ENCODE measurements at places on chromosomes 6 and 20.

GRCh38 chr20:10674684-10675449 lies 1.1 kb upstream of the JAG1 start:
- peak; percentile 67 for DNase-seq

- no peak for DNase-seq
Measured at GRCh38 chr6:151670116-151670515, 137.4 kb upstream of the ESR1 start.

GRCh38 chr6:72367439-72367838 lies 254.4 kb upstream of the KCNQ5 start:
- no peak for DNase-seq

DNA sequence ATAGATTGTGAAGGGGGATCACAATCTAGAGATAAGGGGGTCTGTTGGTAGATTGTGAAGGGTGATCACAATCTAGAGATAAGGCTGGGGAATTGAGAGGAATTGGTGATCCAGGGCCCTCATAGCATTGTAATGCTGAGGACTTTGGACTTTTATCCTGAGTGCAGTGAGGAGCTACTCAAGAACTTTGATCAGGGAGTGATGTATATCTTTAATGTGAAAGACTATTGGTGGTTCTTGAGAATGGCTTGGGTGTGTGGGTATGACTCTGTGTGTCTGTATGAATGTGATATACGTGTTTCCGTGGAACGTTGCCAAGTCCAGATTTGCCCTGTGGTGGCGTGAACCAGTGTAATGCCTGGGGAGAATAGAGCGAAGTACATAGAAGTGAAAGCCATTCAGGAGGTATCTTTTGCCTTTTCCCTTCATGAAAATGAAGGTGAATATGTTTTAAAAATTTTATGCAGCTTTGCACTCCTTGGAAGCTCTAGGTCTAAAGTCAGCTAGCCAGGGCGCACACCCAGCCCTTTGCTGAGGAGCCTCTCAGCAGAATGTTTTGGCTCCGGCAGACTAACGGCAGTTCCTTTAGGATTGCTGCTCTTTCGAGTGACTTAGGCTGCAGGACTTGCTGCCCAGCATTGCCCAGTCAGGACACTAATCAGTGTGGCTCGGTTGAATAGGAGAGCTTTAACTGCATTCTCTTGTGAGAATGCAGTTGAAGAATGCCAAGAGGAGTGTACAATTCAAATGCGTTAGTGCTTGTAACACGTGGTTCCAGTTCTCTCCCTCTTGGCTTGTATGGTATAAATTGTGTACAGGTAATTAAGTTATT lies 3.5 kb downstream of the ZFAND3 start:
- DNase-seq: no peak

GRCh38 chr6:116012471-116012949 lies 48.2 kb downstream of the FRK start:
- DNase-seq: no peak

- no peak for DNase-seq
Measured at GRCh38 chr6:143215363-143215762, 154.7 kb downstream of the AIG1 start.

DNA sequence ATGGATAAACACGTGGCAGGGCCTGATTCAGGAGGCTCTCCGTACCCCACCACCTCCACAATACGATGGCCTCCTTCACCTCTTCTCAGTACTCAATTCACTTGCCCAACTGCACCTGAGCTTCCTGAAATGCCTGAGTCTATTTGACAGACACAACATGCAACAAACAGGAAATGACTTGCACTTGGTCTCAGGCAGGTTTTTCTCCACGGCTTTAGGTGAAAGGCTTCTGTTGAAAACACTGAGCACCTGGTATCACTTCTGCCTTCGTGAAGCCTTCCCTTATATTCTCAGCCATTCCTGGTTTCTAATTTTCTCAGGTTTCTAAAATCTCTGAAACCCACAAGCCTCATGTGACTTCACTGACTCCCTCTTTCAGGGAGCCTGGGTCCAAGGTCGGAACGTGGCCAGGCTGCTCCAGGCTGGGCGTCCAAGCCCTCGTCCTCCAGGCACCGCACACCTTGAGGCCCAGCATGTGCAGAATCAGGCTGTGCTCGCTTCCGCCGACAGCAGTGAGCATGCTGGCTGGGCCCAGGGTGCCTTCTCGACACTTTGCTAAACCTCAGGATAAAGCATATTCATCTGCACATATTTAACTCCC lies 34.7 kb downstream of the TAF4 start:
- peak; percentile 29 for DNase-seq

DNA sequence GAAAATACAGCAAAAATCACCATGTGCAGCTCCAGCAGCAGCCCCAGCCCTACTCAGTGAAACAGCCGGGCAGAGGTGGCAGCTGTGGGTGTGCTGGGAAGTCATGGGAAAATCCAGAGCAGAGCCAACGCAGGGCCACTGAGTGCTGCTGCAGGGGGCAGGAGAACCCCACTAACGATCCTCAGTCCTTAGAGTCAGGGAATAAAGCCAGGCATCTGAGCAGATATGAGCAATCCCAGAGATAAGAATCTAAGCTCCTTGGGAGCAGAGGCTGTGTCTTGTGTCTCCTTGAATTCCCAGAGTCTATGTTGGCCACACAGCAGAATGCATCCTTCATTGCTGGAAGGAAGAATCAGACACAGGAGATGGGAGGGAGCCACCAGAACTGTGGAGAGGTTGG lies 493.1 kb upstream of the MAP3K7 start:
- no peak for DNase-seq

Data from GM18507 (cell line).